Adipose tissue (tissue), 3 donors: ENCODE measurements at places on chromosomes 5 and 9. TPM values are rescaled to one million over a fixed set of nuclear protein-coding genes. Genes with fewer than 3 reads are reported as not detected.

HTR1A gene
- polyA plus RNA-seq = not detected

CD14 gene
- 162 TPM for polyA plus RNA-seq

PSD2 gene
- 0.39 TPM for polyA plus RNA-seq

CHSY3 gene
- polyA plus RNA-seq = 2.9 TPM

FOXI1 gene
- 0.24 TPM for polyA plus RNA-seq

ARID3C gene
- polyA plus RNA-seq = not detected

POLR3G gene
- 0.74 TPM for polyA plus RNA-seq

DOCK2 gene
- polyA plus RNA-seq = 1.3 TPM

CDK5RAP2 gene
- polyA plus RNA-seq = 38.8 TPM

LMX1B gene
- polyA plus RNA-seq = 0.90 TPM

CDC20B gene
- not detected for polyA plus RNA-seq

IFNK gene
- polyA plus RNA-seq = not detected

LAMC3 gene
- 0.46 TPM for polyA plus RNA-seq

AGXT2 gene
- not detected for polyA plus RNA-seq

GMCL2 gene
- not detected for polyA plus RNA-seq
